ENCODE measurements at places on chromosomes 3 and 15. TPM values are rescaled to one million over a fixed set of nuclear protein-coding genes. Genes with fewer than 3 reads are reported as not detected.

LRCH3 gene
- 26.5 TPM for polyA plus RNA-seq

ISLR gene
- not detected for polyA plus RNA-seq

CFAP100 gene
- polyA plus RNA-seq: not detected

RTP1 gene
- polyA plus RNA-seq: not detected

All from CD8-positive, alpha-beta memory T cell (primary cell).